Activated T-cell treated with anti-CD3 and anti-CD28 coated beads, Interleukin-2, amount 50 U/mL, for 72 hours (primary cell): ENCODE measurements at places on chromosomes 2 and 18. TPM values are rescaled to one million over a fixed set of nuclear protein-coding genes. Genes with fewer than 3 reads are reported as not detected.

Gene RNF152
- 0.12 TPM for total RNA-seq

GRCh38 chr2:183072177-183072576, 6.4 kb upstream of the DUSP19 start:
- no peaks in the 10 kb centered on the region for H3K36me3 ChIP-seq
- H3K27ac ChIP-seq: no peak overlapping the region
- no peak for DNase-seq
- H3K4me1 ChIP-seq: no peaks in the 10 kb centered on the region
- peaks cover 8% of the 10 kb centered on the region for H3K27me3 ChIP-seq
- no peak overlapping the region for H3K4me3 ChIP-seq

Gene GPAT2
- total RNA-seq: 11.1 TPM

Gene CD302
- total RNA-seq: 0.72 TPM

Gene IL1A
- total RNA-seq: 6.6 TPM
